ENCODE measurements at places on chromosomes 4 and X.

- DNase-seq, result no peak
These were observed 133.2 kb downstream of the TLL1 start for GRCh38 chr4:166006217-166006616.

DNA sequence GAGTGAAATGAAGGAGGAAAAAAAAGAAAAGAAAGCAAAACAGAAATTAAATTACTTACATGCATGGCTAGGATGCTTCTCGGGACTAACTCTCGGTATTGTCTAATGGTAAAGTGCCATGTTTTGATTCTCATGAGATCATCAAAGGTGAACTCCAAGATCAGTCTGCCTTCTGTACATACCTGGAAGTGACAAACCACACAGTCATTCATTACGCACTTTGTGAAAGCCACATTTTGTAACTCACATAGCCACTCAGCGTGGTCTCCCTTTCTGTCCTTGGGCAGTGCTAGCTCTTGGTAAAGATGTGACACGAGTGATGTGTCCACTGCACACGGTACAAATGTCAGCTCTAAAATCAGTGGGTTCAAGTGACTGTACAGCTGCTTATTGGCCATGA, 309.8 kb downstream of the LDB2 start:
- no peak for DNase-seq

DNA sequence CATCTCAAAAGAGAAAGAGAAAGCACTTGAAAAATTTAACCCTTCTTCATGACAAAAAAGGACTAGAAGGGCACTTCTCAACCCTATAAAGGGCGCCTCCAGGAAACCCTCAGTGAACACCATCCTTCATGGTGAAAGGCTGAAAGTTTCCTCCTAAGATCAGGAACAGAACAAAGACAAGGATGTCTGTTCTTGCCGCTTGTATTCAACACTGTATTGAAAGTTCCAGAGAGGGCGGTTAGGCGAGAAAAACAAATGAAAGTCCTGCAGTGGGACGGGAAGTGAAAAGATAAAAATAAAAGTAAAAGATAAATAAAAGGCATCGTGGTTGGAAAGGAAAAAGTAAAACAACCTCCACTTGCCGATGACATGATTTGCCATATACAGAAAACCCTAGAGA, 50.9 kb downstream of the RNF212 start:
- DNase-seq, result no peak

DNA sequence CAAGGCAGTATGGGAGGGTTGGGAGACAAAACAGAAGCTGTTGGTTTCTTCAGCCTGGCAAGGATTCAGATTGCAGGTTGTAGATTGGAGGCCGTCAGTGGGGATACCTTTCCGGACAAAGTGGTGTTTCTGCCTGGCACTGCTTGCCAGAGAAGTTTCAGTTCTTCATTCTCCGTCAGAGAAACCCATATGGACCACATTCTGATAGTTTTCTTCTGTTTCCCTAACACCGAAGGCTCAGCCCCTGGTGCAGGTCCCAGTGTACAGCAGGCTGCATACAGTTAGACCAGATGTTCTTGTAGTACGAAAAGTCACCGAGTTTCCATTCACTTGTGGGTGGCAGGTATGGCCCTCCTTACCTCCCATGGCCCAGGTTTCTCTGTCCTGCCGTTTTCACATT, 107.3 kb downstream of the PTTG2 start:
- no peak for DNase-seq

Data from ureter (tissue), 1 donor.